ENCODE measurements at places on chromosomes 5 and 9. TPM values are rescaled to one million over a fixed set of nuclear protein-coding genes. Genes with fewer than 3 reads are reported as not detected.

GRCh38 chr9:89770531-89771174, 165.8 kb downstream of the GADD45G start:
- H3K27ac ChIP-seq = no peak overlapping the region
- no peak for DNase-seq
- no peaks in the 10 kb centered on the region for H3K27me3 ChIP-seq
- no peaks in the 10 kb centered on the region for H3K4me1 ChIP-seq
- H3K4me3 ChIP-seq = no peak overlapping the region
- no peaks in the 10 kb centered on the region for H3K36me3 ChIP-seq

DNA sequence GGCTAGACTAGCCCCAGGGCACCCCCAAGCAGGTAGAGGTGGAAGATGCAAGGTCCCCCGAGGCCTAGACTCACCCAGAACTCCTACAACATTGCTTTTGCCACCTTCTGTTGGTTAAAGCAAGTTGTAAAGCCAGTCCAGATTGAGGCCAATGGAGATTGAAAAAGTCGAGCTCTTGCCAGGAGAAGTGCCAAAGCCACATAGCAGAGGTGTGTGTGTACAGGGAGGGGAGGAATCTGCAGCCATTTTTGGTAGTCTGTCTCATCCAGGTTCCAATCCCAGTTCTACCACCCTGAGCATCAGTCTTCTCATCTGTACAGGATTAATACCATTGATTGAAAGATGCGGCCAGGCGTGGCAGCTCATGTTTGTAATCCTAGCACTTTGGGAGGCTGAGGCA, 12.3 kb upstream of the URM1 start:
- no peaks in the 10 kb centered on the region for H3K27me3 ChIP-seq
- DNase-seq = no peak
- peaks cover 37% of the 10 kb centered on the region for H3K36me3 ChIP-seq
- H3K4me3 ChIP-seq = no peak overlapping the region
- H3K4me1 ChIP-seq = peaks cover 14% of the 10 kb centered on the region
- H3K27ac ChIP-seq = no peak overlapping the region

NUDCD2 gene
- 11.7 TPM for total RNA-seq

ORM2 gene
- not detected for total RNA-seq

- H3K27ac ChIP-seq = no peak overlapping the region
- no peaks in the 10 kb centered on the region for H3K36me3 ChIP-seq
- H3K27me3 ChIP-seq = no peaks in the 10 kb centered on the region
- no peak for DNase-seq
- no peaks in the 10 kb centered on the region for H3K4me1 ChIP-seq
Observed at GRCh38 chr9:115396071-115396529, 278.1 kb upstream of the TNC start.

DNA sequence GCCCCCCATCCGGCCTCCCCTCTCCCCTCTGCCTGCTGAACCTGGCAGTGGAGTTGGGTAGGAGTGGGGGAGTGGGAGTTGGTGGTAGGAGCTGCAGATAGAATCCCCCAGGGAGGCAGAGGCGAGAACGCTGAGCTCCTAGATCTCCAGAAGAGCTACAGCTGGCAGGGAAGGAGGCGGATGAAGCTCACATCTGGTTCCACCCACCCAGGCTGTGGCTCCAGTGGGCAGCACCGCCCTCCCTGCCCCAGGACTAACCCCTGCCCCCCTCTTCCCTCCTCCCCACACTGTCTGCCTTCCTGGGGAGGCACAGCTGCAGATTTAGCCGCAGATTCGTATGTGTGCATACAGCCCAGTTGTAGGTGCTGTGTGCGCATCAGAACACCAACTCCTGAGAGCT, 34.2 kb downstream of the C9orf50 start:
- H3K36me3 ChIP-seq = no peaks in the 10 kb centered on the region
- no peak overlapping the region for H3K4me3 ChIP-seq
- no peak overlapping the region for H3K27ac ChIP-seq
- DNase-seq = no peak
- H3K27me3 ChIP-seq = no peaks in the 10 kb centered on the region

PAEP gene
- total RNA-seq = not detected

DNA sequence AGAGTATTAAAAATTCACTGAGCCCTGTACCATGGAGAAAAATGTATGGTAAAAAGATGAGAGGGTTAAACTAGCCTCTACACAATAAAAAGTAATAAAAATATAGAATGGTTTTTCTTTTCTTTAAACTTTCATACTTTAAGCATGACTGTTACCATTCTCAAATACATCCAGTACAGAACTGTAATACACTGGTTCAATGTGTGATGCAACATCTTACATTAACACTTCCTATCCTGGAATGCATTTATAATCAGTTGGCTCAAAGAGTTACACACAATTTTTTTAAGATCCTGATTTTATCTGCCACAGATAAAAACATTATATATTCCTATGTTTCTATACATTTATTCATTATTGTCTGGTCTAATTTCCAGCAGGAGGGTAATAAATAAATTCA, 4.7 kb downstream of the GNAQ start:
- peak overlapping the region; percentile 93 for H3K27ac ChIP-seq
- H3K27me3 ChIP-seq = no peaks in the 10 kb centered on the region
- DNase-seq = no peak
- no peaks in the 10 kb centered on the region for H3K36me3 ChIP-seq
- no peaks in the 10 kb centered on the region for H3K4me1 ChIP-seq

SLIT3 gene
- 46.3 TPM for total RNA-seq

DNA sequence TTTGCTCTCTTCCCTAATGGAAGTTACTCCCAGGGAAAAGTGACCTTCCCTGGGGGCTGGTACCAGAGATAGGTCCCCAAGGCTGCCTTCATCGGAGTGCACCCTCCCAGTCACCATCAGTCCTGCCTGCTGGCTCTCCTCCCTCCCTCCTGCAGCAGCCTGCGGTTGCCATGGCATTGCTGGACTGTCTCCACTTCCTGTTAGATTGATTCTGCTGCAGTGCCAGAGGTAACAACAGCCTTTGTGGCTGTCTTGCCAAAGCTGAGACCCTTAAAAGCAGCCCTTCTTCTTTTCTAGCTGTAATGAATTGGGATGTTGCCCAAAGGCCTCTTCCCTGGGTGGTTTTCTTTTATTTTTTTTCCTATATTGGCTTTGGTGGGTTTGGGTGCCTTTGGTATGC, 78.1 kb upstream of the PRLR start:
- no peak for DNase-seq
- no peak overlapping the region for H3K4me3 ChIP-seq
- H3K36me3 ChIP-seq = no peaks in the 10 kb centered on the region
- H3K4me1 ChIP-seq = no peaks in the 10 kb centered on the region
- no peaks in the 10 kb centered on the region for H3K27me3 ChIP-seq

TEX48 gene
- total RNA-seq = not detected

- H3K27me3 ChIP-seq = no peaks in the 10 kb centered on the region
- DNase-seq = no peak
- no peaks in the 10 kb centered on the region for H3K4me1 ChIP-seq
- H3K36me3 ChIP-seq = no peaks in the 10 kb centered on the region
Observed at GRCh38 chr5:9712506-9712905, 82.4 kb upstream of the TAS2R1 start.

DNA sequence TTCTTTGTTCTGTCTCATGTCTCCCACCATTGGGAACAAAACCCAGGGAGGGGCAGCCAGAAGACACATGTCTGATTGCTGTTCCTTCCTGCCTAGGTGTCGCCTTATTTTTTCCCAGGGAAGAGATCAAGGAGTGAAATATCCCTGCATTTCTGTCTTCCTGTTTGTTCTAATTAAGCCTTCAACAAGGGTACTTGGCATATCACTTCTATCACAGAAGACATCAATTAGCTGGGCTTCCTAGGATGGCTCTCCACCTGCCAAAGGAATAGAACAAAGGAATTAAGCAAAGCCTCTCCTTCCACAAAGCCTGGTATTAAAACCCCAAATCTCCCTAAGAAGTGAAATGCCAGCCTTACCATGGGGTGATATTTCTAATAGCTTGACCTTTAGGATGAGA, 299.5 kb upstream of the CD180 start:
- peak overlapping the region; percentile 50 for H3K27ac ChIP-seq
- H3K27me3 ChIP-seq = no peaks in the 10 kb centered on the region
- DNase-seq = no peak
- H3K36me3 ChIP-seq = no peaks in the 10 kb centered on the region
- H3K4me3 ChIP-seq = no peak overlapping the region

GRCh38 chr5:13081116-13081515, 863.4 kb downstream of the DNAH5 start:
- no peak overlapping the region for H3K27ac ChIP-seq
- no peaks in the 10 kb centered on the region for H3K27me3 ChIP-seq
- no peaks in the 10 kb centered on the region for H3K36me3 ChIP-seq
- DNase-seq = no peak
- H3K4me3 ChIP-seq = no peak overlapping the region

DNA sequence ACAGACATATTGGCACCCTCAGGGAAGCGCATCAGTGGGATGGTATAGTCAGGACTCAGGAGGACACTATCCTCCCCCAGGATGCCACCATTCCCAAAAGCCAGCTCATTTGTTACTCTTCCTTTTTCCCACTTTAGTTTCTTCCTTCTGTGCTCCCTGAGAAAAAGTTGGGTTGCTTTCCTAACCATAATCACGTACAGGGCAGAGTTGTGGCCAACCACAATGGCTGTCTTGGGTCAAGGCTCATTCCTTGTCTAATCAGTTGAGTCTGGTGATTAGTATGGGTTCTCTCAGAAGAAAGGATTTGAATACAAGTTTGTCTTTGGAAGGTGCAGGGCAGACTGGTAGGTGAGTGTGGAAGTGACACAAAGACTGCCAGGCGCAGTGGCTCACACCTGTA, 26.6 kb upstream of the ATP6V1G1 start:
- H3K27ac ChIP-seq = no peak overlapping the region
- no peaks in the 10 kb centered on the region for H3K27me3 ChIP-seq
- no peak for DNase-seq
- no peaks in the 10 kb centered on the region for H3K36me3 ChIP-seq
- H3K4me3 ChIP-seq = no peak overlapping the region
- H3K4me1 ChIP-seq = no peaks in the 10 kb centered on the region

FBP1 gene
- 2.2 TPM for total RNA-seq

GABBR2 gene
- total RNA-seq = not detected

DNA sequence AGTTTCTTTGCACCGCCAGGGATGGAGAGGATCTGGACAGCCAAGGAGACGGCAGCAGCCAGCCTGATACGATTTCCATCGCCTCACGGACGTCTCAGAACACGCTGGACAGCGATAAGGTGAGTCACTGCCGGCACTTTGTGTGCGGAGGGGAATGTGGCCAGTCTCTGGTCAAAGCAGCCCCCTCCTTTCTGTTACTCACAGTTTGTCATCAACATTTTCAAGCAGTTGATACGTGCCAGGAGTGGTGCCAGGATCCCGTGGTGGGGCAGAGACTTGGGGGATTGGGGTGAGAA, 175.1 kb upstream of the OTULINL start:
- no peak for DNase-seq
- no peak overlapping the region for H3K27ac ChIP-seq
- peaks cover 12% of the 10 kb centered on the region for H3K36me3 ChIP-seq
- no peaks in the 10 kb centered on the region for H3K27me3 ChIP-seq
- no peak overlapping the region for H3K4me3 ChIP-seq

C5orf24 gene
- 82.0 TPM for total RNA-seq

- no peaks in the 10 kb centered on the region for H3K36me3 ChIP-seq
- no peaks in the 10 kb centered on the region for H3K27me3 ChIP-seq
- no peak overlapping the region for H3K27ac ChIP-seq
- H3K4me1 ChIP-seq = no peaks in the 10 kb centered on the region
- H3K4me3 ChIP-seq = no peak overlapping the region
Observed at GRCh38 chr9:82673201-82673600, 389.7 kb downstream of the RASEF start.

DNA sequence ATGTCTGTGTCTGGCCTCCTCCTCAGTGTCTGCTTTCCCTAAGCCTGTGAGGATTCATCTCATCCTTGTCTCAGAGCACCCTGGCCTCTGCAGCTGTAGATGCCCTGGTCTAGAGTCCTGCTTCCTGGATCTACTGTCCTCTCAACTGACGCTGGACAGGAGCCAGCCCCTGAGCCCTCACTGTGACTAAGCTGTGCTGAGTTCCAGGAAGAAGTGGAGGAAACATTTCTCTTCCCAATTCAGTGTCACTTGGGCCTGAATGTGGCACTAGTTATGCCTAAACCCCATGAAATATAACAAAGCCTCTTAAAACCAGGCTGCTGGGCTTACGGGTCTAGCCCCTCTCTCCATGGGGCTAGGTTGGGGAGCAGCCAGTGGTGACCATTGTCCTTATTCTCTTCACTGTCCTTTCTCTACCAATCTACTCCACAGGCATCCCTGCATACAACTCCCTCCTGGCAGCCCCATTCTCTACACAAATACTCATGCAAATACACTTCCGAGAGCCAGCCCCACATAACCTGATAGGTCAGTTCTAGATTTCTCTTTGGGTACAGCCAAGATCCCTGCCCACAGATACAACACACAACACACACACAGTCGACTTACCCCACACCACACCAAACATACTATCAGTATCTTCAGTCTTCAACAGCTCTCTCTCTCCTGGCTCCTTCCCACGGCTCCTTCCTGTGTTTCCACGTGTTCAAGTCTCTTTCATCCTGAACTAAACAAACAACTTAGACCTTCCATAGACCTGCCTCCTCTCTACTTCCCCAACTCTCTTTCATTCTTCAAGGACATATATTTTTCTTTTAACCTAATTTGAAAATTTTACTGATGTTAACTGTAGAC, 220.8 kb downstream of the SNX18 start:
- H3K27me3 ChIP-seq = no peaks in the 10 kb centered on the region
- no peak overlapping the region for H3K4me3 ChIP-seq
- H3K36me3 ChIP-seq = no peaks in the 10 kb centered on the region
- DNase-seq = peak; percentile 82
- no peak overlapping the region for H3K27ac ChIP-seq

FYB1 gene
- 11.1 TPM for total RNA-seq

DNA sequence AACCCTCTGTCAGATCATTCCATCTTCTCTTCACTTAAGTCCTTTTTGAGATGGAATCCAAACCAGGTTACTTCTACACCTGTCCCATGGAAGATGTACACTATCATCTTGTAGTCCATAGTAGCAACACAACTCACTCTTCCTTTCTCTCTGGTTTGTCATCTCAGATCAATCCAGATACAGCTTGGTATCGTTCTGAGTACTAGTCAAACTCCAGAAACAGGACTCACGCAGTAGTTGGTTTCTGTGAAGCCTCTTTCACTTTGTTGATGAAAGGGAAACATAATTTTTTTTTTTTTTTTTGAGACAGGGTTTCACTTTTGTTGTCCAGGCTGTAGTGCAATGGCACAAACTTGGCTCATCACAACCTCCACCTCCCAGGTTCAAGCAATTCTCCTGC, 484.0 kb downstream of the PRDM9 start:
- no peak overlapping the region for H3K4me3 ChIP-seq
- no peak for DNase-seq
- no peaks in the 10 kb centered on the region for H3K36me3 ChIP-seq
- H3K4me1 ChIP-seq = no peaks in the 10 kb centered on the region

DNA sequence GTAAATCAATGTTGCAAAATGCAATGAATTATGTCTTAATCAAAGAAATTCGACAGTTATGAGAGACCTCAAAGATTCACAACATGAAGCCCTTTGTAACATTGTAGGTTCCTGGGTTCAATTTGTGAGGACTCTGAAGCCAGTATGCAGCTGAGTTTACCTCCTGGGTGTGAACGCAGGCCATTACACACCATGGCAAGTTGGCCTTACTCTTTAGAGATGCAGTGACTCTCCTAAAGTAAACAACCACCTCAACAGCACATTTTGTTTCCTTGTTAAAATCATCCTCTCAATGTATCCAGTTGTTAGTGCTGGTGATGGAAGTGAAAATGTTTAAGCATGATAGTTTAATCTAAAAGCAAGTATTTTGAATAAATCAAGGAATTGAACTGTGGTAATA, 73.8 kb downstream of the JAKMIP2 start:
- no peak for DNase-seq
- H3K4me3 ChIP-seq = no peak overlapping the region
- H3K27me3 ChIP-seq = no peaks in the 10 kb centered on the region
- no peaks in the 10 kb centered on the region for H3K36me3 ChIP-seq
- no peaks in the 10 kb centered on the region for H3K4me1 ChIP-seq
- H3K27ac ChIP-seq = no peak overlapping the region

- H3K27ac ChIP-seq = no peak overlapping the region
- no peak for DNase-seq
Observed at GRCh38 chr9:90861380-90861779, 59.8 kb downstream of the SYK start.

Data from sigmoid colon (tissue), 7 donors.